ENCODE measurements at places on chromosomes 7 and 10. TPM values are rescaled to one million over a fixed set of nuclear protein-coding genes. Genes with fewer than 3 reads are reported as not detected.

DNA sequence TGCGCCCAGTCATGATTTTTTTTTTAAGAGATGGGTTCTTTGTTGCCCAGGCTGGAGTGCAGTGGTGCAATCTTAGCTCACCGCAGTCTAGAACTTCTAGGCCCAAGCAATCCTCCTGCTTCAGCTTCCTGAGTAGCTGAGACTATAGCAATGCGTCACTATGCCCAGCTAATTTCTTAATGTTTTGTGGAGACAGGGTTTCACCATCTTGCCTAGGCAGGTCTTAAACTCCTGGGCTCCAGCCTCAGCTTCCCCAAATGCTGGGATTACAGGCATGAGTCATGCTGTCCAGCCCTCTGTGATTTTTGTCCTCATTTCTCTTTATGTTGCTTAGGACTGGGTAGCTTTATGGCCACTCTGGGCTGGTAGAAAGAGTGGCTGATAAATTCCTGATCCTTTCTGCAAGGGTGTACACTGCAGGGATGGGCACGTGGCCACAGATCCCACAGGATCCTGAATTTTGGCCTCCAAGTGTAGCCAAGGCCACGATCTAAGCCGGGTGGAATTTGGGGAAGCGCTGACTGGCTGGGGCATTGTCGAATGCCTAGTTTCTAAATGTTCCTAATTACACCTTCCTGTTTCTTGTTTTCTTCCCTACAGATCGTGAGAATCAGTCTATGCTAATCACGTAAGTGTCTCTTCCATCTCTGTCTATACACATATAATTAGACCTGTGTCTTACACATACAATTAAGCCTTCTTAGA lies 24.1 kb upstream of the MYH16 start:
- H3K4me3 ChIP-seq, result no peak overlapping the region
- H3K27ac ChIP-seq, result no peak overlapping the region
- DNase-seq, result no peak
- no peaks in the 10 kb centered on the region for H3K36me3 ChIP-seq
- H3K27me3 ChIP-seq, result no peaks in the 10 kb centered on the region

DNA sequence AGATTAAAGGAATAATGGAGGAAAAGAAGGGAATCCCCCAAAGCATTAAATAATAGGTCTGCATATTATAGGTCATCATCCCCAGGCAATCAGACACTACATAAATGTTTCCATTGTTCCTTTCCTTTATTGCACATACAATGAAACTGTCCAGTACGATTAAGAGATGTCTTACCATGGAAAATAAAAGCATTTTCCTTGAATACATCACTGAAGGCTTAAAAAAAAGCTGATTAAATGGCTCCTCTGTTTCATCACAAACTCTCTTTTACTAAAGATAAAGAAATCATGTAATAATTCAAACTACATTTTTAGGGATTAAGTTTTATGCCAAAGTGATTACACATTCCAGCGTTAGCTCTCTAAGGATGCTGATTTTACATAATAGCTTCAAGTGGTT lies 316.0 kb downstream of the AGMO start:
- no peaks in the 10 kb centered on the region for H3K4me1 ChIP-seq
- no peak overlapping the region for H3K27ac ChIP-seq
- H3K27me3 ChIP-seq, result no peaks in the 10 kb centered on the region
- no peaks in the 10 kb centered on the region for H3K36me3 ChIP-seq
- no peak for DNase-seq

- H3K4me1 ChIP-seq, result no peaks in the 10 kb centered on the region
- H3K27me3 ChIP-seq, result no peaks in the 10 kb centered on the region
- no peaks in the 10 kb centered on the region for H3K36me3 ChIP-seq
Observed at GRCh38 chr10:111275091-111275490, 198.3 kb downstream of the ADRA2A start.

GRCh38 chr10:76911184-76911583 lies 726.4 kb downstream of the KCNMA1 start:
- no peak overlapping the region for H3K4me3 ChIP-seq
- no peak overlapping the region for H3K27ac ChIP-seq
- DNase-seq, result no peak
- H3K27me3 ChIP-seq, result no peaks in the 10 kb centered on the region
- H3K4me1 ChIP-seq, result no peaks in the 10 kb centered on the region
- no peaks in the 10 kb centered on the region for H3K36me3 ChIP-seq

DNA sequence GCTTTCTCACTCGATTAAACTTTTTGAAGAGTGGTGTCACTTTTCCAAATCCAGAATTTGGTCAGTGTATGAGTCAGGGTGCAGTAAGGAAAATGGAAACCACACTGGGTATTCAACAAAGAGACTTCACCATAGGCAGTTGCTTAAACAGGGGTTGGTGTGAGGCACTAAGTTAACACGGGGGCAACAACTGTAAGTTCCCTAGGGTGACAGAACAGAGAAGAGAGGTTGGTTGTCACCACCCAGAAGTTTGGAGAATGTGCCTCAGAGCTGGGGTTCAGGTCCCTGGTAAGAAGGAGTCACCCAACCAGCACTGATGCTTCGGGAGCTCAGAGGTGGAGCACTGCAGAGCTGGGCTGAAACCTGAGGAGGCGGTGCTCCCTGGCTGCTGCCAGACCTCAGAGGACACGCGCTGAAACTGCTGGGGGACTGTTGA lies 170.4 kb downstream of the ARID5B start:
- no peak overlapping the region for H3K4me3 ChIP-seq
- H3K27me3 ChIP-seq, result no peaks in the 10 kb centered on the region
- DNase-seq, result no peak
- H3K27ac ChIP-seq, result no peak overlapping the region

GRCh38 chr7:31335884-31336201 lies 4.7 kb downstream of the NEUROD6 start:
- H3K27me3 ChIP-seq, result peaks cover 12% of the 10 kb centered on the region
- H3K4me1 ChIP-seq, result no peaks in the 10 kb centered on the region
- no peak overlapping the region for H3K4me3 ChIP-seq
- no peak overlapping the region for H3K27ac ChIP-seq

Gene STOX1
- total RNA-seq, result 1.5 TPM

Gene CCDC172
- not detected for total RNA-seq
